ENCODE measurements at places on chromosomes 6 and 20. TPM values are rescaled to one million over a fixed set of nuclear protein-coding genes. Genes with fewer than 3 reads are reported as not detected.

IP6K3 gene
- 1.6 TPM for total RNA-seq

MYCT1 gene
- total RNA-seq = not detected

ROS1 gene
- total RNA-seq = 0.18 TPM

FBXO30 gene
- total RNA-seq = 3.7 TPM

MAS1 gene
- not detected for total RNA-seq

KCNG1 gene
- 26.5 TPM for total RNA-seq

MARCKS gene
- 13.6 TPM for total RNA-seq

OOEP gene
- total RNA-seq = not detected

FAM217A gene
- not detected for total RNA-seq

LCA5 gene
- total RNA-seq = 0.74 TPM

LY6G6C gene
- total RNA-seq = not detected

RAET1L gene
- total RNA-seq = 0.44 TPM

MLN gene
- not detected for total RNA-seq

VGLL2 gene
- total RNA-seq = not detected

CLPSL2 gene
- total RNA-seq = 0.99 TPM

CST4 gene
- total RNA-seq = not detected

CDKN1A gene
- 309 TPM for total RNA-seq

ZNF311 gene
- 0.22 TPM for total RNA-seq

LAMA2 gene
- 0.47 TPM for total RNA-seq

F13A1 gene
- not detected for total RNA-seq

GATA5 gene
- total RNA-seq = 0.45 TPM

CAGE1 gene
- not detected for total RNA-seq

Measured in A549 treated with Hydrocortisone at 1 μM for 4 hours (cell line).